Substantia nigra (tissue), 51 donors: ENCODE measurements at places on chromosomes 4 and X.

DNA sequence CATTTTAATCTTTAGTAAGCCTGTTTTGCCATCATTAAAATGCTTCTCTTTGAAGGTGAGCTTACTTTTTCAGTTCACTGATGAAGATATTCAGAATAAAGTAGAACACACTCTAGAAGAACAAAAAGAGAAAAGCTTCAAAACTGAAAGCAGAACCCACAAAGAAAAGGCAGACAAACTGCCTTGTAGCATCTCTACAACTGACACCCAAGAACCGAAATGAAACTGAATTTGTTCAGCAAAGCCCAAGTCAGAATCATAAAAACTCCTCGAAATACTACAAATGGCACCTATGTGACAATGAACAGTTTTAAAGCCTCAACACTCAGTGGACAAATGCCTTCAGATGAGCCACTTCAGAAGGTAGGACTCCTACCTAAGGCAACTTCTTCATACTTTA is 83.6 kb downstream of the MAML3 start:
- DNase-seq: no peak

DNA sequence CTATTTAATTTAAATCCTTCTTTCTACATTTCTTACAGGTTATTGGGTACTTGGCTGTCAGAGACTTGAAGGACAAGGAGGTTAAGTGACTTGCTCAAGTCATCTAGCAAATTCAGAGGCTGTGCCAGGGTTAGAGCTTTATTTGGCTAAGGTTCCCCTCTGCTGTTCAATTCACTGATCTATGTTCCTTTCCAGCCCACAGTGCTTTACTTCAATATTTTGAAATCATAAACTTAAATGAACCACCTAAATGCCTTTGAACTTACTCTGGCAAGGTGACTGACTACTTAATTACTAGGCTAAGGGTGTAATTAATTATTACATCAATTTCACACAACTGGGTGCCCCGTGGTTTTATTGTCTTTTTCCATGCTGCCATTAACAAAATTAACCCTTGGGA is 288.7 kb downstream of the CAMK2D start:
- DNase-seq: no peak

DNA sequence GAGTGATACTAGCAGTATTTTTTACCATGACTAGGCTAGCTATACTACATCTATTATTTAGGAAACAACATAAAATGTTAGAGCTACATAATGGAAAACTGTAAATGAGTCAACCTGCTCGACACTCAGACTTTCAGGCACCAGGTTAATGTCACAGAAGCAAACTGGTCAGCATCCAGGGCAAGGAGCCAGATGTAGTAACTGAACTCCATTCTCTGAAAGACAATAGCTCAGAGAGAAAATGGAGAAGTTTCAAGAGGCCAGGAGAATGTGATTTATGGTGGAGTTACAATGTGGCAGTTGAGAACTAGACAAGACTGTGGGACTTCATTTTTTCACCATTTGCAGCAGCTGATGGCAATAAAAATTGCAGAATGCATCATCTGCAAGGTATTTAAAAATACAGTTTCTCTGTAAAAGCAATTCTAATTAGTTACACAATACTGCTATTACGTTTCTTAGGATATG is 342.7 kb upstream of the PABPC4L start:
- no peak for DNase-seq

DNA sequence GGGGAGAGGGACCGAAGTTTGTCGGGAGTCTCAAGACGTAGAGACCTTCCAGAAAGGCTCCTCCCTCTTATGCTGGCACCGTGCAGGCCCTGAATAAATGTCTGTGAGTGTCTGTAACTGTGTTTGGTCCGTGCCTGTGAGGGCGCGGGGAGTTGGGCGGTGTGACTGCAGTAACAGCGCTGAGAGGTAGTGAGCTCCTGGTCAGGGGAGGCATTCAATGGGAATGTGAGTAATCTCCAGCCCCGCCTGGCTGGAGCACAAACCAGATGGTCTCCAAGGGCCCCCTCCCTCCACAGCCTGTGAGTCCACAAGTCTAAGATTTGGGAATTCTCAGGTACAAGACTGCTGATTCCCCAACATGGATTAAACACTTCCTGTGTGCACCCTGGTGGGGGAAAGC is 100.0 kb downstream of the HMX1 start:
- DNase-seq: no peak

GRCh38 chrX:147917700-147918695 is 6.3 kb downstream of the FMR1 start:
- DNase-seq: no peak

GRCh38 chrX:126718440-126718839 is 101.1 kb upstream of the PRR32 start:
- DNase-seq: no peak

DNA sequence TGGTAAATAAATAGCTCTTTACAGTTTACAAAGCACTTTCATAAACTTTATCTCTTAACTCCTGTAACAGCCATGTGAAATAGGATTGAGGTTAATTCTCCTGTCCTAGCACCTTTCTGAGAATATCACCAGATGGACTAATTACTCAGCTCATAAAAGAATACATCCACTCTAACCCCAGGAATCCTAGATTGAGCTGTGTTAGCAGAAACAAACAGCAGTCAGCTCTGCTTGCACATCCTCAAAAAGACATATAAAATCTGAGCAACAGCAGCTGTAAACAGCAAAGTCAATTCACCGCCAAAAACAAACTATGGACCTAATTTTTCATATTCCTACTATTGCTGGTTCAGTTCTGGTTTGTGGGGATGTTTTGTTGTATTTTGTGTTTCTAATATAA is 182.8 kb downstream of the QDPR start:
- no peak for DNase-seq

DNA sequence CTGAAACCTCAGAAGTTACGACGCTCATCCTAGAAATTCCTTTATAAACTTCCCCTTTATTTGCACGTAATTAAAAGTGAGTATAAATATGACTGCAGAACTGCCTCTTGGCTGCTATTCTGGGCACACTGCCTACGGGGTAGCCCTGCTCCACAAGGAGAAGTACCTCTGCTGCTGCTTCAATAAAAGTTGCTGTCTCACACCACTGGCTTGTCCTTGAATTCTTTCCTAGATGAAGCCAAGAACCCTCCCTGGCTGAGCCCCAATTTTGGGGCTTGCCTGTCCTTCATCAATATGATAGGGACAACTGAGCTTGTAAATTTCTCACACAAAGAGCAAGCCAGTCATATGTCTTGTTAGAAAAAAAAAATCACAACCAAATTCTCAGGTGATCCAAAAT is 115.8 kb downstream of the VEGFC start:
- no peak for DNase-seq

DNA sequence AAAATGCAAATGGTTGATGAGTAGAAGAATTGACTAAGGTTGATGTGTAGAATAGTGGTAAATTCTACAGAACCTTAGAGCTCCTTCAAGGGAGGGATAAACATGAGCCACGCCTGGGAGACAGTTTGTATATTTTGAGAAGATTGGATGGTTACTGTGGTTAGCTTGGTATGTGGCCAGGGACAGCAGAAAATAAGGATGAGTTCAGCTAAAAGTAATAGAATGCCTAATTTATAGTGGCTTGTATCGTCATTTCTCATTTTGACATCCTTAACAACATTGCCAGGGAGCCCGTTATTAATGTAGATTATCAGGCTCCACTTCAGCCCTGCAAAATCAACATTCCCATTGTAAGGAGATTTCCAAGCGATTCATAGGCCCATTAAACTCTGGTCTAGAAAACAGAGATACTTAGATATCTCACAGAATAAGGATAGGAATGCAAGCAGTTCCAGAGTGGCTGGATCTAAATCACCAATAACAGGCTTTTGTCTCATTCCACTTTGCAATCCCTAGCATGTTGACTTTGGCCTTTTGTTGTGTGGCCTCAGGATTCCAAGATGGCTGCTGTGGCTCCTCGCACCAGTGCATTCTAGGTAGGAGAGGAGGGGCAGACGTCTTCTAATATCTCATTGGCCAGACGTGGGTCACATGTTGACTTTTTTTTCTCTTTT is 6.4 kb upstream of the PTTG2 start:
- DNase-seq: no peak

GRCh38 chrX:23952984-23953907 is 45.4 kb downstream of the CXorf58 start:
- DNase-seq: no peak

DNA sequence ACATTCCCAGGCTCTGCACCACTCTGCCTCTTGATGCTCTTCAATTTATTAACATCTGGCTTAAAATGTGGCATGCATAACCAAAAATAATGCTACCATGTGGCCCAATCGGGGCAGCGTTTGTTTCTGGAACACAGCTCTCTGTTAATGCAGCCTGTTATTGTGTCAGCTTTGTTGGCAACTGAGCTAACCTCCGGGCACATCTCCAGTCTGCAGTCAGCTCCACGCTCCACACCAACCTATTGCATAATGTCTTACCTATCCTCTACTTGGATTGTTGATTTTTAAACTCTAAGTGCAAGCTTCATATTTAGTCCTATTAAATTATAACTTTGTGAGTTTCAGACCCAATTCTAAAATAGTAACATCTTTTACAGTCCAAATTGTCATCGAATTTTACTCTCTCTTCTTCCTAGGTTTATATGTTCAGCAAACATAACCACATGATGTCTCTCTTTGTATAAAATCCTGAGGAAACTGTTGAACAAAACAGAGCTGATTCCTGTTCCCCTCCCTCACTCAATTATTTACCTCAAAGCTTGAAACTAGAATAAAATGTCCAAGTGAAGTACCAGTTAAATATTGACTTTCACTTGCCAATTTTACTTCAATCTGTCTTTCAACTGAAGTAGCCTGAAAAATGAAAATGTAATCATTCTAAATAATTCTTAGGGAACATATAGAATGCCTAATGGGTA is 92.2 kb upstream of the RAPGEF2 start:
- DNase-seq: peak; percentile 26
